HT-29 (cell line): ENCODE measurements at places on chromosomes 11 and 22.

GRCh38 chr11:26947904-26948639 is 45.8 kb upstream of the FIBIN start:
- DNase-seq = no peak

- peak; percentile 63 for DNase-seq
Observed at GRCh38 chr11:20013346-20014066, 146.8 kb downstream of the DBX1 start.

DNA sequence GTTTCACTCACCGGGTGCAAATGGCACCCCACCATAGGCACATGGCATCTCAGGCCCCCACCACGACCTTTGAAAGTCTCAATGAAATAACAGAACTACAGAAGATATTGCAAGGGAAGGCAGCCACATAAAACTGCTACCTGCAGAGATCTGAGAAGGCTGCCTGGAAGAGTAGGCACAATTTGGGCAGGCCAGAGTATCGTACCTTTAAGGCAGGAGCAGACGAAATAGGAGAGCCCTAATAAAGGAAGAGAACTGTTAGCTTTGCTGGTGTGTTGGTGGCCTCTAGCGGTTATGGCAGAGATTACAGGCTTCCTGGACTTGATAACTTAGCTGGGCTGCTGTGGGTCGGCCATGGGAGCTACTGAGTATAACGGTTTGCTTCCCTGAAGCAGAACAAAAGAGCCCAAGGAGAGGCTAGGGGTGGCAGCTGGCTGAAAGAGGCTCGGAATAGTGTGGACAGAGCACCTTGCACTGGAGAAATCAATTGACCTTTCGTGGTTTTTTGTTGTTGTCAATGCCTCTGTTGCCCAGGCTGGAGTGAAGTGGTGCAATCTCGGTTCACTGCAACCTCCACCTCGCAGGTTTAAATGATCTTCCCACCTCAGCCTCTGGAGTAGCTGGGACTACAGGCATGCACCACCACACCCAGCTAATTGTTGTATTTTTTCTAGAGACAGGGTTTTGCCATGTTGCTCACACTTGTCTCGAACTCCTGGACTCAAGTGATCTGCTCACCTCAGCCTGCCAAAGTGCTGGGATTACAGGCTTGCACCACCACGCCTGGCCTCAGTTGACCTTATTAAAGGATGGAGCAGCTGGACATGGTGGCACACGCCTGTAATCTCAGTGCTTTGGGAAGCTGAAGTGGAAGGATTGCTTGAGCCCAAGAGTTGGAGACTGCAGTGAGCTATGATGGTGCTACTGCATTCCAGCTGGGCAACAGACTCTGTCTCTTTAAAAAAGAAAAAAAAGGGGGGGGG is 4.8 kb downstream of the SDF2L1 start:
- peak; percentile 85 for DNase-seq

GRCh38 chr11:76256448-76256847 is 50.1 kb upstream of the WNT11 start:
- DNase-seq = no peak

DNA sequence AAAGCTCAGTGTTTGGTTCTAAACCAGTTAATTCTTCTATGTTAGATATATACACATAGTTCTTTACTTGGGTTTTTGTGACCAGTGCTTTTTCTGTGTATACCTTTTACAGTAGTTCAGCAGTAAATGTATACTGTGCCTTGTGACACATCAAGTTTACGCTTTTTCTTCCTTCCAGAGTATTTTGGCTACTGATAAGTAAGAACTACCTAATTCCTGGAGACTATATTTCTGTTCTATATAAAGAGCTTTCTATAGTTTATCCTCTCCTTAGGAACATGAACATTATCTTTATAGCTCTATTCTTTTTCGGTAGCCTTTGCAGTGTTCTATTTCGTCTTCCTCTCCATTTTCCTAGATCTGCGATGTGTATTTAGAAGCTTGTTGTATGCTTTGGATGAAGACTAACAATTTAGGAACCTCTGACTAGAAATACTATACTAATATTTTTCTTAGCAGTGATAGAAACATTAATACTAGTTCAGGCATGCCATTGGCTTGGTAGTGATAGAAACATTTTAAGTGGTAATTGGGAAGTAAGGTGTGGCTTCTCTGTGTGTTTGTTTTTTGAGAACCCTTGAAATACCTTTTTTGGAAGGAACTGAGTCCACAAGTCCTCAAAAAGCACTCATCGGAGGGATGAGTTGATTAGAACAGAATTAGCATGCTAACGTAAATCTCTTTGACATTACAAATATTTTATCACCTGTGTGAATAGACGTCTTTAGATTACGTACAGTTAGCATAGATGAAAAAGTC is 74.6 kb downstream of the ARHGEF12 start:
- no peak for DNase-seq

DNA sequence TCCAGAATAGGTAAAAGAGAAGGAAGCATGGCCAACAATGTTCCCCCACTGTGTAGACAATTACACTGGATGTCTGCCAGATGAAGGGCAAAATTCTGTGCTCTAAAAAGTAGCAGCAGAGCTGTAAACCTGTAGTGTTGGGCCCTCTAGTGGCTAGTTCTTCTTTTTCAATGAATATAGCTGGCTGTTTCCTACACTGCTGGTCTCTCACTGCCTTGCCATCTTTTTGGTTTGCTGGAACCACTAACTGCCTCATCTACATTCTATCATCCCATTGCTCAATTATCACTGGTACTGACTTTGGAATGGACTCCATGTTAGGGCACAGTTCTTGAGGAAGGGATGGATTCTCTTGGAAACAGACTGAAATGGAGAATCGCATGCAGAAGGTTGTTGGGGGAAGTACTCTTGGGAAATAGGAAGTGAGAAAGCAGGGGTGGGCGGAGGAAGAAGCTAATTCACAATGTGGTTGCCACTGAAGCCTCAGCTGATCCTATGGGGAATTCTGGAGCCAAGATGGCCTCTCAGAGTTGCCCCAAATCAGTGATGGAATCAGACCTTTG is 17.9 kb downstream of the KCNE3 start:
- DNase-seq = peak; percentile 94

DNA sequence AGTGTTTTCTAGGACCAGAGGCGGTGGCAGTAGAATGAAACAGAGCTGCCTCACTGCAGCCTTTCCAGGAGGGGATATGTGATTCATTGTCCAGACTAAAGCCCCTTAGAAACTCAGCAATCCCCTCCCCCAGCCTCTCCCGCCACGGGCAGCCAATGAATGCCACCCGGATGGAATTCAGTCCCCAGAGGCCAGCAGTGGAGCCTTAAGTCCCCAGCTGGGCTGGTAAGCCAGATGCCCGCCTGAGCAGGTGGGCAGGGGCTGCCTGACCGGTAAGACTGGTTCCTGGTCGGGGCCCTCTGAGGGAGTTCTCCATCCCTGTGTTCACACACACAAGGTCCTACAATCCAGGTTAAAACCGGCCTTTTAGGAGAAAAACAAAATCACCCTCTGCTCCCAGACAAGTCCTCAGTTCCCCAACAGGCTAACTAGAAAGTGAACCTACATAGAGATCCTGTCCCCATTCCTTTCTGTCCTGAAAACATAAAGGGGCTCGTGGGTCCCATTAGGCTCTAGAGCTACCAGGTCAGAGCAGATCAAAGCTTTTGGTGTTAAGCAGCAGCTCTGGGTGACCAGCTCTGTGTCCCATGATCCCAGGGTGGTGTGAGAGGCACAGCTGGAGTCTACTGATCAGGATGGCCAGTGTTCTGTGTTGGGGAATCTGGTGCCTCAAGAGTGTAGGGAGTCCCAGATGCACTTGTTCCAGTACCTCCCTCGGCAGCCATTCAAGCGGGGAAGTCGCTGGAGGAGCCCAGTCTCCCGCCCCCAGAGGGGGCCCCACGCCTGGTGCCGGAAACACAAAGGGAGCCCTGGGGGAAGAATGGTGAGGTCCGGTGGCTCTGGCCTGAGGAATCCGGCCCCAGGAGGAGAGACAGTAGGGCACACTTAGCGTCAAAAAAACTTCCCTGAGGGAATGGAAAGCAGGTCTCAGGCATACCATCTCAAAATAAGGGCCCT is 2.6 kb downstream of the PATZ1 start:
- peak; percentile 87 for DNase-seq

DNA sequence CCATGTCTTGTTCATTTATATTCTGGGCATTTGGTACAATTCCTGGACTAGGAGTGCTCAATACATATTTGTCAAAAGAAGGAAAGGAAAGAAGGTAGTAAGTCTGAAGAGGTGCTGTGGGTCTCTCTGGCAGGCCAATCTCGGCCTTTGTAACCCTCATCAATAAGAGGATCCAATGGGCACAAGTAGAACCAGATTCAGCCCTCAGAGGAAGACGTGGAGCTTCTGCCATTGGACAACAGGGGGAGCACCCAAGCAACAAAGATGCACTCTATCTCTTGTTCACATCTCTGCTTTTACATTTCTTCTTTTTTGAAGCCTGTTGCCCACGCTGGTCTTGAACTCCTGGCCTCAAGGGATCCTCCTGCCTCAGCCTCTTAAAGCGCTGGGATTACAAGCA is 2.2 kb upstream of the VPS11 start:
- peak; percentile 51 for DNase-seq

DNA sequence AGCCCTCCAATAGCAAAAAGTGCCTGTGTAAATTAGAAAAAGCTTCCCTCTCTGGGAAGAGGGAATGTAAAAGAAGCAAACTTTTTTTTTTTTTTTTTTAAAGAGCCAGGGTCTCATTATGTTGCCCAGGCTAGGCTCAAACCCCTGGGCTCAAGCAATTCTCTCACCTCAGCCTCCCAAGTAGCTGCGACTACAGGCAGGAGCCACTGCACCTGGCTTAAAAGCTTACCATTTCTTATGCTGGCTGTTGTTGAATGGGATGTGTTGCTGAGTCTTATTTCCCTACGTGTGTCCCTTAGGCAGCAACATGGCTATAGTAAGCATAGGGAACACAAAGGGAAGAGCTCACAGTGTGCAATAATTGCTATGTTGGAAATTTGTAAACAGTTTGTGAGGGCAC is 225.5 kb upstream of the CCDC90B start:
- no peak for DNase-seq

DNA sequence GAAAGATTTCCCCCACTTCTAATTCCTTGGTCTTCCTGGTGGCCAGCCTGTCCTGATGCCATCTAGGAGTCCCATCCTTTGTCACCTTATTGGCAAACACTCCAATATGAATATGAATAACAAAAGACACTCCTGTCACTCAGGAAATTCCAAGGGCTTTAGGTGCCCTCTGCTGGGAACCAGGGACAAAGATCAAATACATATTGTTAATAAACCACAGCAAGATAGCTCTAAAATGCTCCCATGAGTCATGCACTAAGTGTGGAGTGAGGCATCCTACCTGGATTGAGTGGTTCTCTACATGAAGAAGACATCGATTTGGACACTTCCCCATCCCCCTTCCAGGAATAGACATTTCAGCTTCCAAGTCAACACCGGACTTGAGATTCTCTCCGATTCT is 823.6 kb downstream of the TBC1D22A start:
- peak; percentile 41 for DNase-seq
